HL-60 (cell line): ENCODE measurements at places on chromosomes 11 and 22.
A peak's percentile ranks its signal among the peaks of the same experiment; 100 is the strongest.

GRCh38 chr22:38554281-38554680 is 15.7 kb downstream of the DMC1 start:
- DNase-seq = no peak

GRCh38 chr22:19579880-19580279 is 55.7 kb upstream of the CLDN5 start:
- DNase-seq = no peak

DNA sequence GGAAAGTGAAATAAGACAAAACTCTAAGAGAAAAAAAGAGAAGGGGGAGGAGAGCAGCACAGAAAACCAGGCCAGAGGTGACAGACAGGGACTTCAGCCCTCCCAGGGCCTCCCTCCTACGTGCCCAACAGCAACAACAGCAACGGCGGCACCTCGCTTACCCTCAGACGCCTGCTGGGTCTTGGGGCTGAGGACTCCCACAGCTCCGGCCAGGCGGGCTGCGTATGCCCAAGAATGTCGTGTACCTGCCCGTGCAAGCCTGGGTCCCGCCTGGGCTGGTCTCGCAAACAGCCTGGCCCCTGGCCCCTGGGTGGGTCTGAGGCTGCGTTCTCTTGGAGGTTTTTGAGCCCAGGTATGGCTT is 30.5 kb downstream of the ARAP1 start:
- no peak for DNase-seq

DNA sequence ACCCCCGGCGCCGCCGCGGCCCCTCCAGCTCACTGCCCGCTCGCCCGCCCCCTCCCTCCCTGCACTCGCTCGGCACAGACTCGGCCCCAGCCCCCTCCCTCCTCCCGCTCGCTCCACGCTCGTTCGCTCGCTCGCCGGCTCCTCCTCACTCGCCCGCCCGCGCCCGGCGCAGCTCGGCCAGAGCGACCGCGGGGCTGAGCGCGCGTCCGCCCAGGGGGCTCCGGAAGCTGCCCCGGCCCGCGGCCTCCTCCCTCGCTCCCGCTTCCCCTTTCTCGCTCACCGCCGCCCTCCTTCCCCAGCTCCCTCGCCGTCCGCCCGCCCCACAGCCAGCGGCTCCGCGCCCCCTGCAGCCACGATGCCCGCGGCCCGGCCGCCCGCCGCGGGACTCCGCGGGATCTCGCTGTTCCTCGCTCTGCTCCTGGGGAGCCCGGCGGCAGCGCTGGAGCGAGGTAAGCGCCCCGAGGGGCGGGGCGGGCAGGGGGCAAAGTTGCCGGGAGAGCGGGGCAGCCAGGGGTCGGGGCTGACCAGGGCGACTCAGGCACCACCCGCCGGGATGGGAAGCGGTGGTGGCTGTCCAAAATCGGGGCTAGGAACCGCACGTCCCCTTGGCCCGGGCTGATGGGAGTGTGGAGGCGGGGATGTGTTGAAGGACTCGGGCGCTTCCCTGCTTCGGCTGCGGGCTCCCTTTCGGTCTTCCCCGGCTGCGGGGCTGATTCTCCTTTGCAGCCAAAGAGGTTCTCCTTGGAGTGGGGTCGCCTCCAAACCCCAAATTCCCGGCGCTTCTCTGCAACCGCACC is at the start of gene SEZ6L:
Gene SEZ6L (plus strand): TSS at position 148 of the 797 bp plus-strand sequence. CDS start 208 bp downstream, at position 356.
- DNase-seq = peak; percentile 39

- DNase-seq = no peak
Measured at GRCh38 chr22:46545086-46545792, 7.8 kb upstream of the CELSR1 start.

- no peak for DNase-seq
Measured at GRCh38 chr11:103024086-103024485, 67.9 kb downstream of the DCUN1D5 start.

GRCh38 chr11:91625495-91625894 is 599.1 kb upstream of the FAT3 start:
- DNase-seq = no peak

DNA sequence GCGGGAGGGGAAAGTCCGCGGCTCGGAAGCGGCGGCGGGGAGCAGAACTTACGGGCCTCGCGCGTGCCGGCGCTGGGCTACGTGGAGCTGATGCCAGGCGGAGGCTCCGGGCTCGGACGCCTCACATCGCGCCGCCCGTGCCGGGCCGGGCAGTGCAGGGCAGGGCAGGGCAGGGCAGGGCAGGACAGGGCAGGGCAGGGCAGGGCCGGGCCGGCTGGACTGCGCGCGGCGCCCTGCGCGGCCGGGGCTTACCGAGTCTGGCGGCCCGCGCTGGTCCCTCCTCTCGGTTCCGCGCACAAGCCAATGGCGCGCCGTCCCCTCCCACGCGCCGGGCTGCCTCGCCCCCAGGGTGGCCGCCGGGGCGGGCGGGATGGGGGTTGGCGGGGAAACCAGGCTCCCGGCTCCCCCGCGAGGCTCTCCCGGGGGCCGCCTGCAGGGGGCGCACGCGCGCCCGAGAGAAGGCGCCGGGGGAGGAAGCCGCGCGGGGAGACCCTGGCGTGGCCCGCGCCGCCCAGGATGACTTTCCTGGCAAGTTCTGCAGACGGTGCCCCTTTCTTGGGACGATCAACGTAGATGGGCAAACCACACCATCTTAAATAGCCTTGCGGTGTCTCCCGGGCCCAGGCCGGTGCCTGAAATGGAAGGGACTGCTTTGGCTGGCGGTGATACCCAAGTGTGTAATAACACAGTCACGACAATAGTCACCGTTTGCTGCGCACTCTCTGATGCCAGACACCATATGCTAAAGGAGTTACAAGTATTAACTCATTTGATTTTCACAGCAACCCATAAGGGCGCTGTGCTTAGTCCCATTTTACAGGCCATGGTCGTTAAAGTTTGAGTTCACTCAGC is at the start of gene TP53I11:
Gene TP53I11 (minus strand): TSS at position 259 of the 852 bp plus-strand sequence. CDS start 12,548 bp downstream, outside the sequence.
- peak; percentile 28 for DNase-seq

GRCh38 chr11:11016068-11016467 is 158.2 kb upstream of the ZBED5 start:
- no peak for DNase-seq

DNA sequence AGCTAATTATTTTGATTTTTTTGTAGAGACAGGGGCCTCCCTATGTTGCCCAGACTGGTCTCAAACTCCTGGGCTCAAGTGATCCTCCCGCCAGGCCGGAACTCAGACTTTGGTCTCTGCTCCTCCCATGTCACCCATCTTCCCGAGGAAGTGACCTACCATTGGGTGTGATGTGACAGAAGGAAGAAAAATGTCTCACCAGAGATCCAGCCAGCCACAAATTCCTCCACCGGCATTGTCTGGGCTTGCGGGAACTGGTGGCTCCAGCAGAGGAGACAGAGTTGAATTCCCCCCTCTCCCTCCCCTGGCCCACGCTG is 772 bp downstream of the SLC25A45 start:
- no peak for DNase-seq

DNA sequence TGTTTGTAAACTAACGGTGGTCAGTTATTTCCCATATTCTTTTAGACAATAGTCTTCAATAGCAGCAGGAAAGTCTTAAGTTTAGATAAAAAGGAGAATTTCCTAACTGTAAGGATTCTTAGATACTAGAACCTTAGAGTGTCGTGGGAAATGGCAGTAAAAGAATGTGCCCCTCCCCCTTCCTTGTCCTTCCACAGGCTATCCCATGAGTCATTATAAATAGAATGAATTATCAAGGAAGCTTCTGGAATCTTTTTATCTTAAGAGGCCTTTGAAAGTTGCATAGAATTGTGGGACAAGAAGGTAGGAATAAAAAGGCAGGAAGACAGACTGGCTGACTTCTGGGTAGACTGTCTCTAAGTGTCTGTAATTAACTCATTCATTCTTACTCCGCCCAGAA is 165.2 kb upstream of the TBCEL start:
- no peak for DNase-seq

DNA sequence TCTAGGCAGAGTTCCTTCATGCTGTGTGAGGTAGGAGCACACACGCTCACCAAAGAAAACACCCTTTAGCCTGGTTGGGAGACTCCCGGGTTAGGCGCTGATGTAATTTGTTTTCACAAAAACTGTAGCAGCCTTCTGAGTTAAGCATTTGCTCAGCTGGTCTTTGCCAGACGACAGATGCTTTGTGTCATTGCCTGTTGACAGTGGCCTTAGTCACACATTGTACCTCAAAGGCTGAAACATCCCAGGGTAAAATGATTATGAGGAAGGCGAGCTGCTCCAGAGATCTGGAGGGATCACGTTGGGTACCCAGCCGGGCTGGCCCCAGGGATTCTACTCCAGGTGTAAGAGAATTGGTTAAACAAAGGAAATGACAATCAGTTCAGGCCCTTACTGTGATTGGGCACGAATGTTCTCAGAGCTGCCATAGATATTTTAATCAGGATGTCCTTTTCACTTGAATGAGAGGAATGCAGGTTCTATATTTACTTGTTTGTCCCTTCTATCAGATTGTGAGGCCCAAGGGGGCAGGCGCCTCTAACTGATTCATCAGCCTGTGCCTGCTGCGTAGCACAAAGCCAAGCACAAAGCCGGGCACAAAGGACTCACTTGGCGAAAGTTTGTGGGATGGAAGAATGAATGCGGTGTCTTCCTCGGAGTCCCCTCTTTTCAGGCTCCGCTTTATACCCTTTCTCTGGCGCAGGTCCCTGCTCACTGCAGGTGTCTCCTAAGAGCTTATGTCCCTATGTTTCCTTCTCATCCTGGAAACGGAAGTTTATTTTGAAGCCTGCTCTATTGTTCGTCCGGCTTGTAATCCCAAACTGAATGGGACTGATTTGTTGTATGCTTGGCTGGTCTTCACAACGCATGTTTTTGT is 47.1 kb downstream of the ADM start:
- no peak for DNase-seq

DNA sequence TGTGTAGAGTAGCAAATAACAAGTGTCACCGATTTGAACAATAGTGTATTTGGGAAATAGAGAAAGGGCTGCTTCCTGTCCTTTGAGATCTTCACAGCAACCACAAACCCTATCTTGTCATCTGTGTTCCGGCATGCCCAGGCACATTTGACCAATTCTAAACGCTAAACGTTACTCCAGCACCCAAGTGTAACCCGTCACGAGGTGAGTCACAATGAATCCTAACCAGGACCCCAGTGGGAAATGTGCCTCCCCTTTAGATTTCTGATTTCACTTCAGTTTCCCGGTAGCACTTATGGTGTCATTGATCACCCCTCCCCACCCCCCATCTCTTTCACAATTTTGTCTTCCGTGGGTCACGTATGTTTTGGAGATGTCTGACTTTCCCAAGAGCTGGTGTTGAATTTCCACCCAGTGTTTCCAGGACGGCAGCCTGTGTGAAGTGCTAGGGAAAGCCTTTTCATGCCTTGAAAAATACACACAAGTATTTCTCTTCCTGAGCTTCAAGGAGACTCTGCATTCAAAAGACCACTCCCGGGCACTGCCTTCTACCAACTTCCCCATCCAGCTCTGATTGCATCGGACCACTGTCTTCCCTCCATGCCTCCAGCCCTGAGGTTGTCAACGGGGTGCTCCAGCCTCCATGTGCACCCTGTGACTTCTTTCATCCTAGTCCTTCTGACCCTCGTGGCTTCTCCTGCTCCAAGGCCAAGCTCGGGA is 10.5 kb upstream of the C11orf24 start:
- DNase-seq = peak; percentile 71
